ENCODE measurements at places on chromosomes 13 and 19.

- peak; percentile 11 for DNase-seq
Measured at GRCh38 chr13:106566641-106567473, 1.1 kb downstream of the ARGLU1 start.

DNA sequence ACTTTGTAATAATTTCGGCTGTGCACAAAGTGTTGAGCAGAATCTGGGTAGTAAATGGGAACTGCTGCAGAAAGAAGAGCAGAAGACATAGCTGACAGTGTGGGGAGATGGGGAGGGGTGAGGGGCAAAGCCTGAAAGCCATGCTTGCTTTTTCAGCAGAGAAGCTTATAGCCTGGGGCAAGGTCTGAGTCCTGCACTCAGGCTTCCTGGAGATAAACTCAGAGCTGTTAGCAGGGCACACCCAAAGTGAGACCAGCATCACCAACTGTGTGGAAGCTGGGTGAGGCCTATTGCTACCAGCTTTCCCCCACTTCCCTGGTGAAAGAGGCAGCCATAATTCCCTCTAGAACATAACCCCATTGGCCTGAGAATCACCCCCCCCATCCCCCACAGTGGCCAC is 15.6 kb upstream of the LHFPL6 start:
- no peak for DNase-seq

- DNase-seq, result no peak
Measured at GRCh38 chr19:15231271-15231670, 977 bp downstream of the EPHX3 start.

DNA sequence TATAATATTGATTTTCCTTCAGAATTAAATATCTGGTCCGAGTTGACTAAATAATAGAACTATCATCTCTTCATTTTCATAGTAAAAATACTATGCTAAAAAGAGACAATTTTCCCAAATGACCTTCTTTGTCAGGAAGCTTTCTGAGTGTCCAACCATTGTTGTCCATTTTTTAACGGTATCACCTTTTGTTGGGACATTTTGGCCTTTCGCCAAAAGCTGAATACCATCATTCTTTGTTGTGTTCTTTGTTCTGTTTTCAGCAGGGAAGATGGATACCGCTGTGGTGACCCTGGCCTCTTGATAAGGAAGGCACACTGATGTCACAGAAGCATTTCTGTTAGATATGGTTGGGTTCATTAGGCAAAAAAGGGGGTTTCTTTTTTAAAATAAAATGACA is 654.4 kb upstream of the GPC6 start:
- DNase-seq, result no peak

DNA sequence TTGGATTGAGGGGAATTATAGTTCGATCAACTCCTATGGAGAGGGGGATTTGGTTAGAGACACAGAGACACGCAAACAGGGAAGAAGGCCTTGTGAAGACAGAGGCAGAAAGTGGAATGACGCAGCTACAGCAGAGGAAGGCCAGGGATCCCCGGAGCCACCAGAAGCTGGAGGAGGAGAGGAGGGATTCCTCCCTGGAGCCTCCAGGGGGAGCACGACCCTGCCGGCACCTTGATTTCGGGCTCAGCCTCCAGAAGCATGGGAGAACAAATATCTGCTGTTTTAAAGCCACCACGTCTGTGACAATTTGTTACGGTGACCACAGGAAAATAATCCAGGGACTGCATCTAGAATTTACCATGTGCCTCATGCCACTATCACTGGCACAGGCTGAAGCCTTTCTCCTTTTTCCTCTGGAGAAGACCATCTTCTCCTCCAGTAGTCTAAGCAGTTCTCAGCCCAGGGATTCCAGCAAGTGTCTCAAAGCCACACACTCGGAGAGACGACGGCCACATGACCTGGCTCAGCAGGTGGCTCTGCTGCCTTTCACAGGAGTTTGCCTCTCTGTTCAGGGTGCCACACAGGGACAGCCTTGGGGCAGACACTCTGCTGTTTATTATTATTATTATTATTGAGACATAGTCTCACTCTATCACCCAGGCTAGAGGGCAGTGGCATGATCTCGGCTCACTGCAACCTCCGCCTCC is 39.9 kb upstream of the CCNE1 start:
- peak; percentile 79 for DNase-seq

DNA sequence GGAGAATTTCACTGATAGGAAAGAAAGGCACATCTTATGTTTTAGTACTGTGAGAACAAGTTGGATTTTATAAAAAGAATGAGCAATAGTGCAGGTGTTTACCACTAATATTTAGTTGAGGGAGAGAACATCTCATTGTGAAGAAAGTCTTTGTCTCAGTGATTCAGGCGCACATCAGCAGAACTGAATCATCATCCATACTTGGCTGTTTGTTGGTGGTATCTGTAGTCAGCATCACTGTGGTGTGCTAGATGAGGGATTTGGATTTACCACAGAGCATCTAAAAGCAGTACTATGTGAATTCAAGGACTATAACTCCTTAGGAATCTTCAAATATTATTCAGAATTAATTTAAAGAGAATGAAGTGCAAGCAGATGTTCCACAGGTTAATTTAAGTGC is 1380.5 kb upstream of the ATXN8OS start:
- no peak for DNase-seq

DNA sequence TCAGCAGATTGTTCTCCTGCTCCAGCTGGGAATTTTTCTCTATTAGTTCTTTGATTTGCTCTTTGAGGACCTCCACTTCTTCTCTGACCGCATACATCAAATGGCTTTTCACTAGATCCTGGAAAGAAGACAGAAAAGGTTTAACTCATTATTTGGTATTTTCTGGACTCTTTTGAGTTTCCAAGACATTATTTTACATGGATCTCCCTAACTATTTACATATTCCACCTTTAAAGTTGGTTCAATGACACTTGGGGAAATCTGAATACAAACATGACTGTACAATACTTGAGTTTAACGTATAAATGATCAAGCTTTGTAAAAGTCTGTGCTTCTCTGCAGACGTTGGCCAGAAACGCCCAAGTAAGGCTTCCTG is 61.1 kb downstream of the SERP2 start:
- DNase-seq, result no peak

DNA sequence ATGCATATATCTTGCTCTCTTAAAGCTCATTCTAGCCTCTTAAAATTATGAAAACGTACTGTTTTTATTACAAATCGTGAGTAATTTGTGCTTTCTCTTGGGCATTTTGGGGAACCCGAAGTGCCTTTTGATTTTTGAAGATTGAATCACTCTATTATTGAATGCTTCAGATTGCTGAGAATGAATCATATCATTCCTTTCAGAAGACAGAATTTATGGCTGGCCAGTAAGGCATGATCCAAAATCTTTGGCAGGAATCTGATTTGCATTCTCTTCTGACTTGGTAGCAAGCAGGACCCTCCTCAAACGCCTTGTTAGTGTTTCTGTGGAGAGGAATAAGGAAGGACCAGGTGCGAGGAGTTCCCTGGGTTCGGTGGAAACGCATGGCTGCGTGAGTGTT is 49.5 kb downstream of the STARD13 start:
- DNase-seq, result no peak

- DNase-seq, result peak; percentile 27
Measured at GRCh38 chr19:17296273-17296672, 7.0 kb downstream of the ABHD8 start.

DNA sequence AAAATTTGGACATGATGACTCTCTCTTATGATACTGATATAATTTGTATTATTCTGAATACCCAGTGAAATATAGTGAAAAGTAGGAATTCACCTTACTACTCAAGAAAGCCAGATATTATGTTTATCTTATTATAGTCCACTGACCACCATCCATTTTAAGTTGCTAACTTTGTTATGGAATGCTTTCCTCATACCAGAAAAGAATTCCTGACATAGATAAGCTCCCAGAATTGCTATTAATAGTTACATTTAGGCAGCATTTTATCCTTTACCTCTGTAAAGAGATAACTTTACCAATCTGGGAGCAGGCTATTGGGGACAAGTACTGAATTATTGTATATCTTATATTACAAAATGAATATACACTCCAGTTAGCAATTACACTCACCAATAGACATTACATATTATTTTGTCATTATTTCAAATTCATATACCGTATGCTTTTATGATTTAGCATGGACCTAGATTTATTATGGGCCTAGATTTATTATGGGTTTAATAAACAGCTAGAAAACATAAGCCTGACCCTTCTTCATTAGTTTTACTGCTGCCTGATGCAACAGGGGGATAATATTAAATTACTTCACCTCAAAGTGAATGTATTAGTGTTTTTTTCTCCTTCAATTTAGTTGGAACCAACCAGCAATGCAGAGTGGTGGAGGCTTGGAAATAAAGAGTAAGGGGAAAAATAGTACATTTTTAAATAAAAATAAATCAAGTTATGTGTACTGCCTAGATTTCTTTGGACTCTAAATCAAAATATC is 1886.1 kb downstream of the PCDH9 start:
- no peak for DNase-seq

- DNase-seq, result peak; percentile 53
Measured at GRCh38 chr19:1862424-1863327, 703 bp downstream of the KLF16 start.

- DNase-seq, result peak; percentile 54
Measured at GRCh38 chr19:29084266-29084665, 128.7 kb downstream of the UQCRFS1 start.

- DNase-seq, result no peak
Measured at GRCh38 chr19:38133319-38133718, 90.7 kb downstream of the DPF1 start.

- no peak for DNase-seq
Measured at GRCh38 chr13:75762076-75762937, 126.2 kb downstream of the LMO7 start.

DNA sequence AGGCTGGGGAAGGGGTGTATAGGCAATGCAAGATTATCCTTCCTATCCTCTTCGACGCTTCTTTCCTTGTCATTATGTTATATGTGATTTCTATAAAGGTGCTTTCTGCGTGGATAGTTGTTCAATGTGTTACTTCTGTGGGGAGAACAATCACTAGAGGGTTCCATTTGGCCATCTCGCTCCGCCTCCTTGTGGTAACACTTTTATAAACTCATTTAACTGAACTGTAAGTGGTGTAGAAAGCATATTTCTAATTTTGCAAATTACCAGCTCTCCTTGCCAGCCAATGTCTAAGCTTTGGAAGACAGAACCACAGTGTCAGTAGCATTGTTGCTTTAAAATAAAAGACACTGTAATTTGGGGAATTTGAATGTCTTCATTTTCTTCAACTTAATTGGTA is 1093.7 kb upstream of the MIR17HG start:
- DNase-seq, result no peak

DNA sequence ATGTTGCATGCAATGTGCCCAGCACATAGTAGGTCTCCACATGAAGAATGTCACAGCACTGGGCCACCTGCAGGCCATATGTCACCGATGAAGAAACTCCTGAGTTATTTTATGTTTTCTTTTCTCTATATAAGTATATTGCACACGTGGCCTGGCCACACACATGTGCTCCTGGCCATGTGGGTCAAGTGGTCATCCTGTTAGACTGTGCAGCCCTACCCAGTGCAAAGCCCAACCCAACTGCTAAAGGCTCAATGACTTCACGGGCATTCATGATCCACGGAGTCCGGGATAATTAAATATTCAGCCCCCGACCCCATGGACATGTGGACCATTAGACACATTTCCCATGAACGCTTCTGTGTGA is 163.2 kb downstream of the TEX29 start:
- no peak for DNase-seq

GRCh38 chr19:21482863-21483276 is 22.5 kb upstream of the ZNF429 start:
- no peak for DNase-seq

Measured in Calu3 (cell line).